AG20443 (cell line): ENCODE measurements at places on chromosomes 16 and 17.

DNA sequence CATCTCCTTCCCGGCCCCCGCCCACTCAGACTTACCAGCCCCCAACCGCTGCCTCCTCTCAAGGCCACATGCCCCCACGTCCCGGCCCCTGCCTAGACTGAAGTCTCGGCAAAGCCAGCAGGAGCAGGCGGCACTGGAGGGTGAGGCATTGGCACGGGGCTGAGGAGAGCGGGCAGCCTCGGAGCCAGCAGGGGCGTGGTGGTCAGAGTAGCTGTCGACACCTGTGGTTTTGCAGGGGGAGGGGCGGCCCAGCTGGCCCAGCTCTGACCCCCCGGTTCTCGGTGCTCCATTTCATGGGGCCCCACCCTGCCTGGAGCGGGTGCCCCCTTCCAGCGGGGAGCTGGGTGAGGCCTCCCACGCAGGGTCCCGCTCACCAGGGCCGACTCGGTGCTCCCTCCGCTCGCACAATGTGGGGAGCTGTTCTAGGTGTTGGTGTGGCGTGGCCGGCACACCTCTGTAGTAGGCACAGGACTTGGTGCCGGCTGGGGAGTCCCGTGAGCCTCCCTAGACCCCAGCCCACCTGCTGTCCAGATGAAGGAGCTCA, 4.7 kb downstream of the CDH15 start:
- DNase-seq = no peak

GRCh38 chr17:18259621-18260331, 686 bp upstream of the MIEF2 start:
- DNase-seq = no peak

- peak; percentile 57 for DNase-seq
These were observed 418 bp downstream of the SOCS3 start for GRCh38 chr17:78359321-78359996.

GRCh38 chr17:40791787-40792436, 7.8 kb downstream of the KRT28 start:
- peak; percentile 47 for DNase-seq

DNA sequence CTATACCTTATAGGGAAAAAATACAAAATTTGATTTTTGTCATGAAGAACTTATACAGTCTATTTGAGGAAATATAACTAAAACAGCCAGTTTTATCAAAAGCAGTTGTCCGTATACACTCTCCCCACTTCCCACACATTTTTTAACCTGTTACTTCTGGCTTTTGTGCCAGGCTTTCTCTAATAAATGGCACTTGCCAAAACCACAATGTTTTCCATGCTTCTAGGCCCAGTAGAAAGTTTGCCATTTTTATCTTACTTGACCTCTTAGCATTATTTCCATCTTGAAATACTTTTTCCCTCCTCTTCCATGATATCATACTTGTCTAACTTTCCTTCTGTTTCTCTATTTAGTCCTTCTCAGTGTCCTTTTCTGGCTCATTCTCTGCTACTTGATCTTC, 38.8 kb downstream of the EFCAB5 start:
- DNase-seq = no peak

DNA sequence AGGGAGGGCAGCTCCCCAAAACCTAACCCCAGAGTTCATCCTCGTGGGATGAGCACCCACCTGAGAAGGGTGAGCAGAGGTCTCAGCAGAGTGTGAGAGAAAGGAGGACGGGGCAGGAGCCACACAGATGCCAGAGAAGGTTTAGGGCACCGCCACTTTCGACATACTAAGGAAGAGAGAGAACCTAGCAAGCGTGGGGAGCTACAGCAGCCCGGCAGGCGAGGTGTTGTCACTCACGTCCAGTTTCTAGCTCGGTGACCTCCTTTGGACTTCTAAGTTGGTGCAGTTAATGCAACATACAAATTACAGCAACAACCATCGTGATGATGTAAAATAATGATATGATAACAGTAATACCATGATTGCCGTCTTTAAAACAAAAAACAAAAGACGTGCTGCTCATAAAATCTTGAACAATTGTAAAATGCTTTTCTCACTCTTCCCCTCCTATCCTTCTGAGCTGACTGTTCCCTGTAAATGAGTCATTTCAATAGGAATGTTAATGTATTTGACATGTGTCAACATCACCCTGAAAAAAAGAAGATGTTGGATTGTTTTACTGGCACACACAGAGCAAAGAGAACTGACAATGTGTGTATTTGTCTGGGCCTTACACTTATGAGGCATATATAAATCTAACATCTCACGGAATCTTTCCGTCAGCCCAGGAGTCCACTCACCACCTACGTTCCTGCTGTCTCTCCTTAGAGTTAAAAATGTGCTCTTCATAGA, 158.2 kb upstream of the MAF start:
- no peak for DNase-seq

DNA sequence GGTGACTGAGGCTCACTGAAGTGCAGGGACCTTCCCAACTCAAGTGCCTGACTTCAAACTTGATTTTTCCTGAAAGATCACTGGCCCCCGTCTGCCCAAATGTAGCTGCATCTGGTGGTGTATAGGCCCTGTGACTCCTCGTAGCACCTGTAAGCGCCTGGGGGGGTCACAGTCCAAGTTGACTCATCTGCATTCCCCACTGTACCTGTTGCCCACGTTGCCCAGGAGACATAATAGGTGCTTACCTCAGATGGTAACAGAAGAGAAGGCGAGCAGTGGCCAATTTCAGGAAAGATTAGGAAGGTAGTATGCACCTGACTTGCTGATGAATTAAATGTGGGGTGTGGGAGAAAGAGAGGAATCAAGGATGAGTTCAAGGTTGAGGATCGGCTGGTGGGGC, 44.1 kb upstream of the EMP2 start:
- no peak for DNase-seq

DNA sequence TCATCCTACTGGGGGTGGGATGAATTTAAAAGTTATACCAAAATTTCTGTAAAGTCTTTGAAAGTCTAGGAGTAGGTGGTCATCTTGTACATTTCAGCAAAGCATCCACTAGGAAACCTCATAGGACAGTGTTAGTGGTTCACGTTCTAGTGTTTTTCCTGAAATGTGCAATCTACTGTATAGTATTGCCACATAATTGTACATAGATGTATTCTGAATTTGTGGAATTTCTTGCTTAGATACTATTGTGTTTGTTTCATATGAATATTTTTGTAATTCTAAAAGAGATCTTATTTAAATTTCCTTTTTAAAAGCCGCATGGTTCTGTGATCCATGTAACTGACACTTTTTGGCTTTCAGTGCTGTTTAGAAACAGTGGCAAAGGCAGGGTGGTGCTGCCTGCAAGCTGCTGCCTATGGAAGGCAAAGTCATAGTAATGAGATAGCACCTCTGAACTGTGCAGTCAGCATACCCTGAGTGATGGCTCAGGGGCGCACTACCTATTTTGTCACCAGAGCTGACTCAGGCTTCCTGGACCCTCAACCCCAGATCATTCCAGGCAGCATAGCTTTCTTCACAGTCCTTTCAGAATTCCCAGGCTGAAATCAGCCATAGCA, 193.3 kb downstream of the MRTFB start:
- no peak for DNase-seq

DNA sequence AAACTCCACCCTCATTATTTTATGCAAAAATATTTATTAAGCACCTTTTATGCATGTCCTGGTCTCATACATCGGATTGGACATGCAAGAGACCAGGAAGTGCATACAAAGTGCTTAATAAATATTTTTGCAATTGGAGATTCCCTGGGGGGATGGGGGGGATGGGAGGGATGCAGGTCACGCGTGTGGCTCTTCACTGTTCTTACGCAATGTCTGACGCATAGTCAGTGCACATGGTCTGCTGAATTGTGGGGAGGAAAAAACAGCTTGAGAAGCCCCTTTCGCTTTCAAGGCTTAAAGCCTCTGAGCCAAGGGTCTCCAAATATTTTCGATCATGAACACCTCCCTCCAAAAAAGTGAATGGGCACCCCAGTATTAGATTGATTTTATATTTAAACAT, 96.7 kb upstream of the XYLT1 start:
- no peak for DNase-seq

DNA sequence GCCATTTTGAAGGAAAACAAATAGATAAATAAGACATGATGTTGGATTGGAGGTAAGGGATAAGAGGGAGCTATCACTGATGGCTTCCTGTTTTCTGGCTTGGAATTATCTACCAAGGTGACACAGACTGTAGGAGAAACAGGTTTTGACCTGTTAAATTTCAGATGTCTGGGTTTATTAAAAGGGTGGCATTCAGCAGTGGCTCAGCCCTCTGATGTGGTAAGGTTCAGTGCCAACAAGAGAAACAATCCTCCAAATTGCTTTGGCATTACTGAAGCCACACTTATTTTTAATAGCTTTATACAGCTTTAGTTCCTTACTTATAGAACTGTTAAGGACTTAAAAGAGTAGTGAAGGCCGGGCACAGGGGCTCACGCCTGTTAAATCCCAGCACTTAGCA, 37.0 kb upstream of the AKAP1 start:
- DNase-seq = no peak

DNA sequence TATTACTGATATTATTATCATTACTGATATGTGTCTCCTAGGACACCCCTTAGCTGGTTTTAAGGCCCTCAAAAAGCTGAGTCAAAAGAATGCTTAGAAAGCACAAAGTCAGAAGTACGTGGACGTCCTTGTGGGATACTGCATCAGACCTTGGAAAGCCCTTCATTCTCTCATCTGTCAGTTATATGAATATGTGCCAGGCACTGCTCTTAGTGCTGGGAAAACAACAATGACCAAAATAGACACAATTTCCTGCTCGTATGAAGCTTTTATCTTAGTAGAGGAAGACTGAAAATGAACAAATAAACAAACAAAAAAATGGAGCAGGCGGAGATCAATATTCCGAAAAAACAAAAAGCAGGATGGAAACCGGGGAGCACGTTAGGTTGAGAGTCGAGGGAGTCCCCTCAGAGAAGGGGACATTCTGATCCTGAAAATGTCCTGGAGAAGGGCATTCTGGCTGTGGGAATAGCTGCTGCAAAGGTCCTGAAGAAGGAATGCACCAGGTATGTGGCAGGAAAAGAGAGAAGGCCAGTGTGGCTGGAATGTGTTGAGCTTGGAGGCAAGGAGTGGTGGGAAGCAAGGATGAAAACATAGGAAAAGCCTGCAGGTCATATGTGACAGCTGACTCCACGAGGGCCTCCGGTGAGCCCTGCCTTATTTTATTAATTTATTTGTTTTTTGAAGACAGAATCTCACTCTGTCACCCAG, 15.5 kb upstream of the TMEM94 start:
- no peak for DNase-seq

- DNase-seq = no peak
These were observed 18.4 kb downstream of the LDHD start for GRCh38 chr16:75097941-75098901.

DNA sequence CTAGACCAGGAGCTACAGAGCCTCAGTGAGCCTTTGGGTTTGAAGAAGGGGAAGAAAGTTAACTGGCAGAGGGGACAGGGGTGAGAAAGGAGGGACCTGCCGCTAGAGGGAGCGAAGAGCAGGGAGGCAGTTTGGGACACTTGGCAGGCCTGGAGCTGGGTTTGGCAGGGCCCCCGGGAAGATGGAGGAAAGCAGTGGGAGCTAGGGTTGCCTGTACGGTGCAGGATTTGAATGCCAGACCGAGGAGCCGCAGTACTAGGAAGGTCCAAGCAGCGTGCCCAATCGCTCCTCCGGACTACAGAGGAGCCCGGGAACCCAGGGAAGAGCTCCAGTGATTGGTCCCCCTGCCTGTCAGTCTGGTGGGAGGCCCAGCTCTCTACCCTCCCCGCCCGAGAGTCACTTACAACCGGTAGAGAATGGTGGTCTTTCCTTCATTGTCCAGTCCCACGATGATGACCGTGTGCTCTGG, 1.3 kb downstream of the ARL5C start:
- peak; percentile 93 for DNase-seq

- no peak for DNase-seq
These were observed 14.5 kb downstream of the KIF19 start for GRCh38 chr17:74340470-74341023.

DNA sequence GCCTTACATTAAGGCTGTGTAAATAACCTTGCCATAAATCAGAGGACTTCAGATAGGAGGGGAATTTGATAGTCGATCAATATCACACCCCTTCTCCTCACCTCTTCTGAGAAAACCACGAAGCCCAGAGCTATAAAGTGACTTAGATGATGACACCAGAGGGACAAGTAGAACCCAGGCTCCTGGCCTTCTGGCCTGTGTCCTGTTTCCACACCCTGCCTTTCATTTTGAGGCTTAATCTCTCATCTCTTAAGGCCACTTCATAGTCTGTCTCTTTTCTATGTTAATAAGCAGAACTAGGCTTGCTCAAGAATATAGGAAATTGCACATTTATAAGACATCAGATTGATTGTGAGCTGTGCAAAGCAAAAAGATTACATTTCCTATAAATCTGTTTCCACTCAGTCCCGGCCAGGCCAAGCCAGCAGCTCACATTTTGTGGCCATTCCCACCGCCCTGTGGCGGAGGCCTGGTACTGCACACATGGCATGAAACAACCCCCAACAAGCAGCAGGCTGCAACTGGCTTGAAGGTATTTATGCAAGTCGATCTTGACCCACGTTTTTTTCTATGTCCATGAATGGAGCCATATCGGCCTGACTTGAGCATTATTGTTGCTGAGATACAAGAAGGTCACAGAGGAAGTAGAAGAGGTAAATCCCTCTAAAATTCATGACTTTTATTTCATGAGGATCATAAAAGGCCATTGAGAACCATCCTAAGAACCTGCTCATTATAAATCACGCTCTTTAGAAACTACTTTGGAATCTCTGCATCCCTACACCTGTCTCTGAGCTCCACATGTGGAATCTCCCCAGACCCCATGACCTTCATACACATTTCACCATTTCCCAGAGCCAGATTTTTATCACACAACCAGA, 93.7 kb downstream of the PMP22 start:
- DNase-seq = peak; percentile 87

DNA sequence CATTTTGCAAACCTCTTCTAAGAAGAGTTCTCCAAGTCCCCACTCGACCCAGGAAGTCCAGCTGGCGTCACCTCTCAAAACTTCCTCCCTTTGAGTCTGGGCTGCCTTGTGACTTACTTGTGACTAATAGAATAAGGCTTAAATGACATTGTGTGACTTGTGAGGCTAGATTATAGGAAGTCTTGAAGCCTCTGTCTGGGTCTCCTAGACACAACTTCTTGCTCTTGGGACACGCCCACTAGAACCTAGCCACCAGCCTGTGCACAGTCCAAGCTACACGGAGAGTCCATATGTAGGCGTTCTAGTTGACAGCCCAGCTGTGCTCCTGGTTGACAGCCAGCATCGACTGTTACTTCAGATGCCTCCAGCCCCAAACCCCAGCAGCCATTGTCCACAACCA, 66.7 kb upstream of the TANC2 start:
- no peak for DNase-seq

- no peak for DNase-seq
These were observed 1.1 kb downstream of the KRT31 start for GRCh38 chr17:41396340-41396739.

GRCh38 chr17:60717814-60718213, 40.2 kb downstream of the BCAS3 start:
- DNase-seq = no peak

GRCh38 chr17:82204831-82205719, 7.6 kb downstream of the CCDC57 start:
- peak; percentile 77 for DNase-seq

- no peak for DNase-seq
These were observed 2101.9 kb downstream of the TP53TG3F start for GRCh38 chr16:35561346-35561745.
